Activated CD4-positive, alpha-beta T cell treated with anti-CD3 and anti-CD28 coated beads, Interleukin-10, Interleukin-2, amounts not matched to agents 100 ng/mL and 50 ng/mL, durations not matched to agents 16 hours and 8 hours (primary cell): ENCODE measurements at places on chromosomes 2 and 18.

GRCh38 chr2:6510532-6510931 lies 355.2 kb downstream of the CMPK2 start:
- DNase-seq: no peak

DNA sequence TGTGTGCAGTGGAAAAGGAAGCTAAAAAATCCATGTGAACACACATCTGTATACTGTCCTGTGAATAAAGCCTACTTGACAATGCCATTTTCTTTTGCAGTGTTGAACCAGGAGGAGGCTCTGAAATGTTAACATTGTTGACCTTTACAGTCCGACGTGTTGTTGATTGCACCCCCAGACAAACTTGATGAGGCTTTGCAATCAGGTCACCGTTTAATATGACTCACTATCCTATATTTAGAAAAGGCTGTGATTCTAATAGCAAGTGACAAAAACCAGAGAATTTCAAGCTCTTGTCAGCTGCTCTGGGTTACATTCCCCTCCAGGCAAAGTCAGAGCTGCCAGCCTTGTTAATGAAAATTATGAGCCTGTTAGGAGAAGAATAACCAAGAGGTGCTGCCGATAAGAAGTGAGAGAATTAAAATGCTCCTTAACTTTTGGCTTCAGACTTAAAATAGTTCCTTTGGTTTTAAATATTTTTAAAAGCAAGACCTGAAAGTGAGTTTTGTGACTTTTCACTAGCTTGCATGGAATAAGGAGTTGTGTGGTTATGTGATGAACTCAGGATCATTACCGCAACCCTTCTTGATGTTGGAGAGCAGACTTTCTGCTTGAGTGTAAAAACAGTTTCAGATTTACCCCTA lies 162.1 kb downstream of the QPCT start:
- DNase-seq: no peak

DNA sequence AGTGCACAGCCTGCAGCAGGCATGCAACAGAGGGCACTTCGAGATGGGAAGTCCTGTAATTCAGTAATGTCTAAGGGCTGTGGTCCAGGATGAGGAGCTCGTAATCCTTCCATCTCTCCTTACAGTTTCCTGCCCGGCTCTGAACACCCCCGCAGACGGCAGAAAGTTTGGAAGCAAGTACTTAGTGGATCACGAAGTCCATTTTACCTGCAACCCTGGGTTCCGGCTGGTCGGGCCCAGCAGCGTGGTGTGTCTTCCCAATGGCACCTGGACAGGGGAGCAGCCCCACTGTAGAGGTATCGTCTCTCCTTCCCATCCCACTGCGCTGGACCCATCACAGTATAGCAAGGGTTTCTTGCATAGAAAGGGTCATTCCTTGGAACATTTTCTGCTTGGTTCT lies 26.7 kb downstream of the FBLN7 start:
- DNase-seq: no peak

DNA sequence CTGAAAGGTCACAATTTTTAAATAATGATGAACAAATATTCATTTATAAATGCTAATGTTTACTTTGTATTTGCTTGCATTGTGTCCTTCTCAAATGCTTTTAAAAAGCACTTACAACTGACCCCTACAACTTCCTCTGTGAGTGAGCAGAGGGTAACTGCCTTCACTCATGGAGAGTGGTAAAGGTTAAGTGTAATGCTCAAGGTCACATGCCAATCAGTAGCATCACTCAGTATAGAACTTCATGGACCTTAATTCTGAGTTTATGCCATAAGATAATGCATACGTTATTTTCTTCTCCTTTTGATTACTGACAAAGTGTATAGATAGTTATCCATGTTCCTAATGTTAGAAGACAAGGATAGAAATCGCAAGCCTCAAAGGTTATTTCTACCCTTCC lies 91.8 kb upstream of the SERTAD2 start:
- no peak for DNase-seq

- no peak for DNase-seq
These were observed 44.0 kb upstream of the PPP1CB start for GRCh38 chr2:28707592-28707991.

- DNase-seq: no peak
These were observed 852.1 kb downstream of the CPS1 start for GRCh38 chr2:211408483-211408891.

DNA sequence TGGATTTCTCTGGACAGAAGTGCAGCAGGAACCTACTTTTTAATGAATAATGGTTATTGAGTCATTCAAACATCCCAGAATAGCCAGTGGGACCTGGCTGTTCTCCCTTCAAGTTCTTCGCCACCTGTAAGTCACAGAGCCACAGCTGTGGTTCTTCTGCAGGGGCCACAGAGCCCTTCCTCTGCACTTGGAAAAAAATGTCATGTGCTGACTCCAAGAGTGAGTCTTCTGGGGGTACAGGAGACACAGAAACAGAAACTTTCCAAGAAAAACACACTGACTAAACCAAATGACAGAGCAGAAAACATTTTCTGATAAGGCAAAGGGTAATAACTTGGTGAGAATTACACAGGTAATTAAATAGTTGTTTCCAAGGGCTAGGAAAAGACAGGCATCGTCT lies 68.7 kb upstream of the FN1 start:
- DNase-seq: no peak

DNA sequence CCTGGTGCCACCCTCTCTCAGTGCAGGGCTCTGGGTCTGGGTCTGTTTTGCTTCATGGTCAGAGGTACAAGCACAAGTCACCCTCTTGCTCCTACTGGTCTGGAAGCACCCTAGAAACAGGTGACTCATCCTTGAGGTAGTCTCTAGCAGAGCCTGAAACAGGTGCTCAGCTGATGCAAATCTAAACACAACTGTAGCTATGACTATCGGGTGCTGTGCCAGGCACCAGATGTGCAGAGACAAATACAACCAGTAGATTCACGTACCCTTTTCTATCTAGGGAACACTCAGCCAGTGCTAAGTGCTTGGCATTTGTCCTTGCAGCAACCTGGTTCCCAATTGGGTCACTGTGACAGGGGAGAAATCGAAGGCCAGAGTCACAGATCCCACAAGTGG lies 140.9 kb upstream of the MYCN start:
- DNase-seq: peak; percentile 4
